G401 (cell line): ENCODE measurements at places on chromosomes 1 and 21.

GRCh38 chr1:193234530-193234929 is 48.1 kb upstream of the B3GALT2 start:
- no peak for DNase-seq

DNA sequence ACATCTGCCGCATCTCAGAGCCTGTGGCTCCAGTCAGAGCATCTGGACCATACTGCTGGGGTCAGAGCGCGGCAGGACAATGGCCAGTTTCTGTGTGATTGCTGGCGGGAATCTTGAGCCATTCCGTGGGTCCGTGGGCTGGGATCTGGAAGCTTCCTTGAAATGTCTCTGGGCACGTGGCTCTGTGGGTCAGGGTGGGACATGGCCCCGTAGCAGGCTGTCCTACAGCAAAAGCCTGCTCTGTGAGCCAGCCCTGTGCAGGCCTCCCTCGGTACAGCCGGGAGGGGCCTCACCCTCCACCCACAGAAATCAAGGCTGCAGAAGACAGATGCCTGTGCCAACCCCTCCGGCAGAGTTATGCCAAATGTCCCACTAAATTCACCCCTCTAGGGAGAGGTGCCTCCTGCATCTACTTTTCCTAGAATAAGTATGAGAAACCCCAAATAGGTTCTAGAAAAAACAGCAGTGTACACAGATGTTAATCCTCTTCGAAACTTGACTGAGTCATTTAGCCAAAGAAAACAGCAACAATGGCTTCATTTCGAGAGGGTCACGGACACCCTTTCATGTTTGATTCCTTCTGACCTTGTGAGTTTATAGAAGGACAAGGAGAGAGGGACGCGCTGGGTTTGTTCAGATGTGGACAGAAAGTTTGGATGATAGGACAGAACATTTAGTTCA is 27.8 kb downstream of the COL18A1 start:
- no peak for DNase-seq

DNA sequence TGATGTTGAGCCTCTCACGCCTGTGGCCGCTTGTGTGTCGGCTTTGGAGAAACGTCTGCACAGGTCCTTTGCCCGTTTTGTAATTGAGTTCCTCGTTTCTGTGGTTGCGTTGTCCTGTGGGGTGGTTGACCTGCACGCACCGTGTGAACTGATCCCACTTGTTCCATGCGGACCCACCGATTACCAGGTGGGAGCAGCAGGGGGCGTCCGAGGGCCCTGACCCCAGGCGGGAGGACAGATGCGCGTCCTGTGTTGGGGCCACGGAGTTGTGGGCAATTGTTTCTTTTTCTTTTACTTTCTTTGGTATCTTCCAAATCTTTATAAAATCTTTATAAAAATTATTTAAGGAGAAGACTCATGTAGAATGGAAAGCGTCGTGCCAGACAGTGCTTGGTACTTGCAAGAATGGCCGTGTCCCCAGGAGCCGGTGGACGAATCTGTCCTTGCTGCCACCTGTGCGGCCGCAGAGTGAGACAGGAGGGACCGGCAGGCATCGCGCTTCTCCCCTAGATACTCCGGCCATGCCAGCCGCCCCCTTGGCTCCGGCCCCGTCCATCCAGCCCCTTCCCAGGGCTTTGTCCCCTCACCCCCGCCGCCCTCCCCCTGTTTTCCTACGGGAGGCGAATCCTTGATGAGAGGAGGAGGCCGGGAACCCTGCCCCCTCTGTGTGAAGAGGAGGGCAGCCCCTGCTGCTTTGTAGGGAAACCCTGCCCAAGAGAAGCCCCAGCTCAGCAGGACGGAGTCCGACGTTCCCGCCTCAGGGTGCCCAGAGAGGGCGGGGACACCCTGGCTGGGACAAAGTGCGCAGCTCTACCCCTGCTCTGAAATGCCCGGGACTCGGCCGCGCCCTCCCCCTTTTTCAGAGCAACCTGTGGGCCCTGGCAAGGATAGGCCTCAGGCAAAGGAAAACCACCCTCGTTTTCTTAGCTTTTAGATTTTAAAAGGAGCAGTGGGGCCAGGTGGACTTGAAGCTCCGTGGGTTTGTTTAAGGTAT is 41.7 kb downstream of the PRKCZ start:
- DNase-seq = no peak

DNA sequence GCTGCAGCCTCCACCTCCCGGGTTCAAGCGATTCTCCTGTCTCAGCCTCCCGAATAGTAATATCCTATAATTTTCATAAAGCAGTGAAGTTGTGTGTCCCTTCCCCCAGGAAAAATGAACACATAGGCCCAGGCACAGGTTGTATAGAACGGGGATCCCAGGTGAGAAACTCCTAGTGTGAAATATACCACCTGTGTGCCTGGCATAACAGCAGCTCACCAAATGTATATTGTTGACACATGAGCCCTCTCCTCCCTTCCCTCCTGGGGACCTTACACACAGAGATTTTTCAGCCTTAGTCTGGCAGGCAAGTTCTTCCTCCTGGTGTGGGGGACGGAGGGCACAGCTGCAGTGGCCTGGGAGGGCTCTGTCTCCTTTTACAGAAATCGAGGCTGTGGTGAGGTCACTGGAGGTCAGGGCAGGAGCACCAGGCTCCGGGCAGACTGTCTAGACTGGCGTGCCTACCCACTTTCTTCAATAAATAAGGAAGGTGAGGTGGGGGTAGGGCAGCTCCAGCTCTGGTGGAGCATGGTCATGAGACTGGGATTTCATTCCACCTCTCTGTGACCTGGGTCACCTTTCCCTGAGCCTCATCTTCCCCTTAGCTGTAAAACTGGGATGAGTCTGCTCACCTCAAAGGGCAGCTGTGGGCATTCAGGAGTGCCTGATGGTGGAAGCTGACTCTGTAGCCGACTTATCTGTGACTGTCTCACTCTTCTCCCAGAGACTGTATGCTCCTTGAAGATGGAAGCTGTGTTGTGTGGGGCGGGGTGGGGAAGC is 14.3 kb downstream of the RCC1 start:
- no peak for DNase-seq
